ENCODE measurements at places on chromosomes 16 and 17.

DNA sequence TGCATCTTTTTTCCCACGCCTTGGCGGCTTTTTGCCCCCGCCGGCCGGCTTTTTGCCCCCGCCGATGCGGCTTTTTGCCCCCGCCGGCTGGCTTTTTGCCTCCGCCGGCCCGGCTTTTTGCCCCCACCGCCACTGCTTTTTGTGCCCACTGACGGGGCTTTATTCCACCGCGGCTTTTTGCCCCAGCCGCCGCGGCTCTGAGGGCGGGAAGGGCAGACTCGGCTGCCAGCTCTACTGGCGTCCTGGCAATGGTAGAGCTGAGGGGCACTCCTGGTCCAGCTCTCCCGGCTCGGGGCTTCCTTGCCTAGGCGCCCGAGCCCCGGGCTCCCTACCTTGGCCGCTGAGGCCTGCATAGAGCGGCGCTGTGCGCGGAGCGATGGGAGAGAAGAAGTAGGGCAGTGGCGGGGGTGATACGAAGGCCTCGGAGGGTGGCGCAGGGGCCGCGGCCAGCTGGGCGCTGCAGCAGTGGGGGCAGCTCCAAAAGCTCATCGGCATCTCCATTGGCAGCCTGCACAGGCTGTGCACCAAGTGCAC is 591.4 kb downstream of the TP53TG3F start:
- no peaks in the 10 kb centered on the region for H3K27me3 ChIP-seq
- no peak overlapping the region for H3K4me3 ChIP-seq
- H3K36me3 ChIP-seq: no peaks in the 10 kb centered on the region
- no peaks in the 10 kb centered on the region for H3K4me1 ChIP-seq

DNA sequence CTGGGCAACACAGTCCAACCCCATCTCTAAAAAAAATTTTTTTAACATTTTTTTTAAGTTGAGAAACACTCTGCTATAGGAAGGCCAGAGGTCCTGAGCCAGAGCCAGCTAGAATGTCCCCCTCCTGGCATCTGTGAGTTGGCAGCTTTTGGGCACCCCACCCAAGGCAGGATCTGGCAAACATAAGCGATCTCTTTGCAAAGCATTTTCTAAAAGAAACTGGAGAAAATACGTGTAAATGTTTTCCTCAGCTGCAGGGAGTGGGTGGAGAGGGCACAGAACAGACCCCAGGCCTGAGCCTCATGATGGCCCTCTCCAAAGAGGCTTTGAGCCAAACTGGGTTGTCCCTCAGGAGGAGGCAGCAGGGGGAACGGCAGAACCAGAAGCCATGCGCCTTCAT is 11.7 kb downstream of the CAVIN1 start:
- H3K4me3 ChIP-seq: no peak overlapping the region
- H3K27me3 ChIP-seq: no peaks in the 10 kb centered on the region
- no peak for DNase-seq
- peaks cover 32% of the 10 kb centered on the region for H3K4me1 ChIP-seq
- H3K36me3 ChIP-seq: no peaks in the 10 kb centered on the region

DNA sequence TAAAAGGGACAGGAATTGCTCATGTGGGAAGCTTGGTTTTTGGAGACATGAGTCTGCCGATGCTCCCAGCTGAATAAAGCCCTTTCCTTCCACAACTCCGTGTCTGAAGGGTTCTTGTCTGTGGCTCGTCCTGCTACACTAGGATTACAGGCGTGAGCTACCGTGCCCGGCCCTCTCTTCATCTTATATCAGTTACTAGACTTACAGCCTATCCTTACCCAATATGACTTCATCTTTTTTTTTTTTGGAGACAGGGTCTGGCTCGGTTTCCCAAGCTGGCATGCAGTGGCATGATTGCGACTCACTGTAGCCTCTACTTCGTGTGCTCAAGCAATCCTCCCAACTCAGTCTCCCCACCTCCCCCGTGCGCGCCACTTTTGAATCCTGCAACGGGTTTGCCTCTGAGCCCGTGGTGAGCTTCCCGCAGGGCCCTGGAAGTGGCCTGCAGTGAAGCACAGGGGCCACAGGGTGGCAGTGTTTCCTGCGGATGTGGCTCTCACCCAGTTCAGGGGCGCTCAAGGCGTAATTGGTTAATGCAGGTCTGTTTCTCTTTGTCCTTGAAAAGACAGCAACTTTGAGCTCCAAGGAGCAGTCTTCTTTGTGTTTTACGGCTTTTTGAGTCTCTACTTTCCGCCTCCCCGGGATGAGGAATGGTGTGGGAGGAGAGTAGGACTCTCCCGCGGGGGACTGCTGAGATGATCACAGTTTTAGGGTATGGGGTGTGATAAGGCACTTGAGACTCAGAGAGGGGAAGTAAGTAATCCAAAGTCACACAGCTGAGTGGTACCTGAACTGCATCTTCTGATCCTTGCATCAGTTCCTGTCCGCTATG is 22.7 kb upstream of the GPRC5B start:
- no peak overlapping the region for H3K27ac ChIP-seq
- DNase-seq: no peak
- no peaks in the 10 kb centered on the region for H3K36me3 ChIP-seq
- H3K4me1 ChIP-seq: no peaks in the 10 kb centered on the region
- H3K4me3 ChIP-seq: no peak overlapping the region

DNA sequence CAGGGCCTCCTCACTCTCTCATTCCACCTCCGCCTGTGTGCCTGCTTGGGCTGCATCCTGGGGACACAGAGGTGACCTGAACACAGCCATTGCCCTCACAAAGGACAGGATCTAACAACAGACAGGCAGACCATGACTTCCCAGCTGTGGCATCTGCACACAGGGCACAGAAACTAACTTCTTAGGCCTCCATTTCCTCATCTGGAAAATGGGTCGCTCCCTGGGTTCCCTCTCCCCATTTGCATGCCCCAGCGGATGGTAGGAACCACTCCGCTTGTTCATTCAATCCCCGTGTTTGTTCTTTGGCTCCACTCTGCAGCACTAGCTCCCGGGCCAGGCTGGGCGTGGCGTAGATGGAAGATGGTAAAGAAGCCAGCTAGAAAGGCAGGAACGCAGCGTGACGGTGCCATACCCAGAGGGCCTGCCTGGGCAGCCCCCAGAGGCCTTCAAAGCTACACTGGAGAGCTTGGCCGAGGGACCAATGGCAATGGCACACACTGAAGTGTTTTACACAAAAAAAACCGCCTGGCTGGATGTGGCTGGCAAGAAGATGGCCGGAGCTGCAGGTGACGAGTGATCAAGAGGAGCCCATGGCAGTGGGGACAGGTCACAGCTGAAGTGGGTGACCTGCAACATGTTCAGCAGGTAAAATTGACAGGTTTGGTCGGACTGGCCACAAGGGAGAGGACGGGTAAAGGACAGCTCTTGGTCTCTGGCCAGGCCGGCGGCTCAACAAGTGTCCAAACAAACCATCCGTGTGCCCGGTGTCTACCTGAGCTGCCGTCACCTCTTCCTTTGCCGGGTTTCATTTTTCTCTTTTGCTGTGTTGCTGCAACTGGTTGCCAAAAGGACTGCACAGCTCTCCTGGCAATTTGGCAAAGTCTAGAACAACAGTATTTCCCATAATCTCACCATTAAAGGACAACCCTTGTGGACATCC is 66.9 kb downstream of the SOCS1 start:
- H3K4me3 ChIP-seq: peak overlapping the region; percentile 27
- H3K27ac ChIP-seq: no peak overlapping the region
- no peaks in the 10 kb centered on the region for H3K36me3 ChIP-seq
- DNase-seq: peak; percentile 48

DNA sequence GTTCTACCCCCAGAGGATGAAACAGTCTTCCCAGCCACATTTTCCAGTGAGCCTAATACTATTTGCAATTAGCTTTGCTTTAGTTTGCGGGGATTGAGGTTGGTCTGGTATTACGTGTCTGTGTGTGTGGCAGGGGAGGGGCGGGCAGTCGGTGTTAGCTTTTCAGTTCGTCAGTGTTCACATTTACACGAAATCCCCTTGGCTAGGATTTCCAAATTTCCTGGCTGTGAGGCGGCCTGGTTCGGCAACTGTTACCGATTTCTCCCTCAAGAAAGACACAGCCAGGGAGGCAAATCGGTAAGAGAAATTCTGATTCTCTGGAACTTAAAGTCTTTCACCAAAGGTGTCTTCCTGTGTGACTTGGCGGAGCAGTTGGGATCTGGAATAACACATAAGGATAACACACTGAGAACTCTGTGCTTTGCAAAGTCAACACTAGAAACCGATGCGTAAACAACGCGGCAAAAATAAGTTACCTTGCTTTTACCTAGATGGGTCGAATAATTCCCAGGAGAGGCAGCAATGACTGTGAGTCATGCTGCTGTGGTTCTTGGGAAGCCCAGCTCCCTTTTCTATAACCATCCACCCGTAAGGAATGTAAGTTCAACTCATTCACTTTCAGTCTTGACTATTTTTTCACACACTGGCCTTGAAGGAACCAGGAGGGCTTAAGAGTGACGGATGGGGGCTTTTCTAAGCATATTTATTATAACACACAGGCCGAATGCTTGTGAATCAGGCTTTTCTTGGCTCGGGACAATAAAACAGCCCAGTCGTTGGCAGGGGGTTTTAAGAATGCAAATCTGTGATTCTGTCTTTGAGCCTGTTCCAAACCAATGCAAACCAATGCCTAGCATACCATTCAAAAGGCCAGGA is 24.2 kb downstream of the GPRC5B start:
- H3K4me1 ChIP-seq: peaks cover 5% of the 10 kb centered on the region
- peak overlapping the region; percentile 78 for H3K27ac ChIP-seq
- H3K27me3 ChIP-seq: no peaks in the 10 kb centered on the region
- H3K36me3 ChIP-seq: no peaks in the 10 kb centered on the region

GRCh38 chr17:77888242-77889134 is 70.0 kb upstream of the TNRC6C start:
- H3K36me3 ChIP-seq: no peaks in the 10 kb centered on the region
- H3K4me1 ChIP-seq: peaks cover 4% of the 10 kb centered on the region
- no peaks in the 10 kb centered on the region for H3K27me3 ChIP-seq
- DNase-seq: no peak
- peak overlapping the region; percentile 60 for H3K4me3 ChIP-seq

DNA sequence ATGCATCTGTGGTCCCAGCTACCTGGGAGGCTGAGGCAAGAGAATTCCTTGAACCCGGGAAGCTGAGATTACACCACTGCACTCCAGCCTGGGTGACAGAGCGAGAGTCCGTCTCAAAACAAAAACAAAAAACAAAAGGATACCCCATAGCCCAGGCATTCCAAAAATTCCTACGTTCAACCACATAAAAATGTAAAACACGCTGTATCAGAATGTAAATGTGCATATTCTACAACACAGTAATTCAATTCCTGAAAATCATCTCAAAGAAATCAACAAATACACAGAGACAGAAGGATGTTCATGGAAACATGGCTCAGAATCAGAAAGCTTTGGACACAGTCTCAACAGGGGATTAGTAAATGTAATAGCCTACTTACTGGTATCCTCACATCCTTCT is 33.0 kb downstream of the COG7 start:
- no peak for DNase-seq
- H3K4me1 ChIP-seq: peaks cover 10% of the 10 kb centered on the region
- no peaks in the 10 kb centered on the region for H3K27me3 ChIP-seq
- no peaks in the 10 kb centered on the region for H3K36me3 ChIP-seq

DNA sequence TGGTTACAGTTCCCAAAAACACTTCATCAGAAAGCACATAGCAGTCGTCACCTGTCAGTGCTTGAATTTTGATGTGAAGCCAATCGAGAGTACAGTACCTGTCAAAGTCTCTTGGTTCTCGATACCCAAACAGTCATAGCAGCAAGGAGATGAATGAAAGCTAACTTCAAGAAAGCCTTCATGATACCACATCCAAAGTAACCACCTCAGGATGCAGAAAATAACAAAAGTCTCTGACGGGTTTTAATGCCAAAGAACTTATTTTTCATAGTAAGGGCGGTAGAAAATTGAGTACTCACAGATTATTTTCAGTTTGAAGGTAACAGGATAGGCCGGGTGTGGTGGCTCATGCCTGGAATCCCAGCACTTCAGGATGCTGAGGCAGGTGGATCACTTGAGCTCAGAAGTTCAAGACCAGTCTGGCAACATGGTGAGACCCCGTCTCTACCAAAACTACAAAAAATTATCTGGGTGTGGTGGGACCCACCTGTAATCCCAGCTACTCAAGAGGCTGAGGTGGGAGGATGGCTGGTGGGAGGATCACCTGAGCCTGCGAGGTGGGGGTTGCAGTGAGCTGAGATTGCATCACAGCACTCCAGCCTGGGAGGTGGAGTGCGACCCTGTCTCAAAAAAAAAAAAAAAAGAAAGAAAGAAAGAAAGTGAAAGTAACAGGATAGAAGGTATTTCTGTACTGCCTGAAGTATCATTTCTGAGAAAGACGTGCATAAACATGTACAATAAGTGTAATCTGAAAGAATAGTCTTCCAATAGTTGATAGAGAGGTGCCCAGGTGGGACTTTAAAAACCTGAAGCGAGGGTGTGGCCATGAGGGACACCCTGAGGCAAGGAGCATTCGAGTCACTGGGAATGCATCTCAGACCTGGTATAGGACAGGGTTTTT is 15.4 kb downstream of the MFSD11 start:
- H3K27ac ChIP-seq: peak overlapping the region; percentile 38
- DNase-seq: no peak
- H3K4me1 ChIP-seq: no peaks in the 10 kb centered on the region
- H3K36me3 ChIP-seq: no peaks in the 10 kb centered on the region
- H3K27me3 ChIP-seq: no peaks in the 10 kb centered on the region

DNA sequence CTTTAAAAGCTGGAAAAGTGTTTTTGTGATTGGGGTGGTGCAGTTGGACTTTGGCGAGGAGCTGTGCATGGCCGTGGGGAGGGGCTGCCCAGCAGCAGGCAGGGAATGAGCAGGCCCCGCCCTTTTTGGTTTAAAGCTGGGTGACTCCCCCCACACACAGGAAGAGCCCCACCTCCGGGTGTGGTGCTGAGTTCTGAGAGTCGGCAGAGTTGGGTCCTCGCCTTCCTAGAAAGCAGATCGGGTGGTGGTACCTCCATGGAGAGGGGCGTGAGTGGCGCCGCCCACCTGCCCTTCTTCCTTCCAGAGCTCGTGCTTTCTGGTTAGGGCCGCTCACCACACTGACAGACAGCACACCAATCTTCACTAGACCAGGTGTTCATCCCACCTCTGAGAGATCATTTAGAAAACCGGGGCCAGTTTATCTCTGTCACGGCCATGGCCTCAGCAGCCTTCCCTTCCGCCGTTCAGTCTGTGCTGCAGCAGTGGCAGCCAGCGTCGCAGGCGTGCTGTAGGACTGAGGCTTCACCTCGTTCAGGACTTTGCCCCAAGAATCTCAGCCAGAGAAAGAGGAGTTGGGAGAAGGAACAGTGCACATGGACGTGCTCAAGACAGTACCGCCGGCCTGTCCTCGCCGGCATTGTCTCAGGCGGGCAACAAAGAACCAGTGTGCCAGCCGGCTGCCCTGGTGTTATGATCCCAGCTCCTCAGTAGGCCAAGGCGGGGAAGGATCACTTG is 144.0 kb upstream of the CHMP6 start:
- H3K4me1 ChIP-seq: no peaks in the 10 kb centered on the region
- DNase-seq: no peak
- H3K27ac ChIP-seq: no peak overlapping the region
- H3K4me3 ChIP-seq: no peak overlapping the region
- H3K27me3 ChIP-seq: no peaks in the 10 kb centered on the region

- H3K27me3 ChIP-seq: no peaks in the 10 kb centered on the region
- no peak for DNase-seq
- no peaks in the 10 kb centered on the region for H3K36me3 ChIP-seq
- no peaks in the 10 kb centered on the region for H3K4me1 ChIP-seq
Observed at GRCh38 chr17:13104576-13104975, 86.7 kb upstream of the ELAC2 start.

GRCh38 chr17:17151962-17152361 is 54.2 kb downstream of the PLD6 start:
- no peaks in the 10 kb centered on the region for H3K27me3 ChIP-seq
- DNase-seq: peak; percentile 67
- no peaks in the 10 kb centered on the region for H3K36me3 ChIP-seq
- H3K4me1 ChIP-seq: no peaks in the 10 kb centered on the region

Measured in breast epithelium (tissue), 4 donors.